Dermis blood vessel endothelial cell (primary cell): ENCODE measurements at places on chromosomes 16 and 17. TPM values are rescaled to one million over a fixed set of nuclear protein-coding genes. Genes with fewer than 3 reads are reported as not detected.

Gene CD300LG
- total RNA-seq, result 0.05 and 0.34 TPM in 2 replicates

Gene CCL16
- total RNA-seq, result 0.37 and 0.68 TPM in 2 replicates

Gene CCL13
- not detected in 2 replicates for total RNA-seq

Gene HBQ1
- total RNA-seq, result 0.34 TPM in 1 of 2 replicates, not detected in the other

Gene CHD9NB
- 0.65 and 1.9 TPM in 2 replicates for total RNA-seq

Gene PCGF2
- total RNA-seq, result 2.4 and 7.8 TPM in 2 replicates

Gene NUDT16L1
- total RNA-seq, result 34.4 and 39.0 TPM in 2 replicates

Gene SCGB1C2
- not detected in 2 replicates for total RNA-seq
